ENCODE measurements at places on chromosomes 5 and 9. TPM values are rescaled to one million over a fixed set of nuclear protein-coding genes. Genes with fewer than 3 reads are reported as not detected.

The DELE1 gene
- polyA plus RNA-seq: 44.9 TPM

The SGCD gene
- not detected for polyA plus RNA-seq

The SURF2 gene
- 29.8 TPM for polyA plus RNA-seq

The MARVELD2 gene
- polyA plus RNA-seq: not detected

The HTR1A gene
- not detected for polyA plus RNA-seq

The PCDHGA2 gene
- not detected for polyA plus RNA-seq

The SMIM32 gene
- polyA plus RNA-seq: not detected

The C5orf34 gene
- 1.2 TPM for polyA plus RNA-seq

The RC3H2 gene
- polyA plus RNA-seq: 39.1 TPM

The PRLR gene
- not detected for polyA plus RNA-seq

The FAM114A2 gene
- 16.3 TPM for polyA plus RNA-seq

The FBXL7 gene
- polyA plus RNA-seq: not detected

The ACOT12 gene
- polyA plus RNA-seq: not detected

The MZB1 gene
- 49.7 TPM for polyA plus RNA-seq

The FRRS1L gene
- not detected for polyA plus RNA-seq

The NTNG2 gene
- polyA plus RNA-seq: 0.66 TPM

The ARHGEF28 gene
- not detected for polyA plus RNA-seq

The CCL27 gene
- polyA plus RNA-seq: not detected

The CYSRT1 gene
- polyA plus RNA-seq: not detected

The GPR151 gene
- polyA plus RNA-seq: not detected

The RAD17 gene
- polyA plus RNA-seq: 23.4 TPM

The ZDHHC11 gene
- polyA plus RNA-seq: not detected

The NKD2 gene
- polyA plus RNA-seq: not detected

The TAS2R1 gene
- not detected for polyA plus RNA-seq

The SPINK4 gene
- polyA plus RNA-seq: not detected

The LMX1B gene
- polyA plus RNA-seq: not detected

The IFNA5 gene
- polyA plus RNA-seq: not detected

The POLR3G gene
- 0.95 TPM for polyA plus RNA-seq
